Liver (tissue), 10 donors: ENCODE measurements at places on chromosomes 4 and X.

GRCh38 chr4:154399259-154399974 is 92.2 kb downstream of the DCHS2 start:
- no peak for DNase-seq

DNA sequence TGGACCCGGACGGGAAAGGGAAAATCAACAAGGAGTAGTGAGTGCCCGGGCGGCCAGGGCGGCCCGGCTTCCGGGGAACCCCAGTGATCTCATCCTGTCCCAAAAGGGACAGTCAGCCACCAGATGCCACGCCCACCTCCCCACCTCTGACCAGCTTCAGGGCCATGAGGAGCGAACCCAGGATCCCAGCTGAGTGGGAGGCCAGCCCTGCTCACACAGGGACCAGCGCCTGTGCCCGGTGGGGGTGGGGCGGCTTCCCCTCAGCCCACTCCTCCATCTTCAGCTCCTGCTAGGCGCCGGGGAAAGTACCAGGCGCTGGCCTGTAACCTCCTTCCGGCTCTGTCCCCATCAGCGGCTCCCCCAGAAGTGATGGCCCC is 6.2 kb downstream of the MYL5 start:
- no peak for DNase-seq

- DNase-seq, result no peak
Observed at GRCh38 chr4:25500626-25501316, 123.7 kb downstream of the ANAPC4 start.

GRCh38 chr4:11301075-11301660 is 127.5 kb downstream of the HS3ST1 start:
- no peak for DNase-seq

DNA sequence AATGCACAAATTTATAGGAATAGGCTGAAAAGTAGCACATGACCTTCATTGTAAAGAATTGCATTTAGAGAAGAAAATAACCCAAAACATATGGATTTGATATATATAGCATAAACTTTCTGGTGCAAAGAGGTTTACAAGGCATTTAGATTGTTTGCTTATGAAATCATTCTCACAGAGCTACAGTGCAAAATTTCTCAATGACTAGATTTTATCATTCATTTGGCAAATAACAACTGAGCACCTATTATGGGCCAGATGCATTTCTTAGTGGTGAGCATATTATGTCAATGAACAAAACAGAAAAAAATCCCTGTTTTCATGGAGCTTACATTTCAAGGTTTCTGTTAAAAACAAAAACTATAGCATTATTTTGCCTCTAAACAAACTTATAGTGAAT is 34.1 kb upstream of the TNIP3 start:
- DNase-seq, result no peak

GRCh38 chr4:7844594-7844991 is 95.1 kb downstream of the AFAP1 start:
- no peak for DNase-seq

- no peak for DNase-seq
Observed at GRCh38 chrX:116238567-116239255, 68.2 kb downstream of the AGTR2 start.
